ENCODE measurements at places on chromosomes 16 and 17.

DNA sequence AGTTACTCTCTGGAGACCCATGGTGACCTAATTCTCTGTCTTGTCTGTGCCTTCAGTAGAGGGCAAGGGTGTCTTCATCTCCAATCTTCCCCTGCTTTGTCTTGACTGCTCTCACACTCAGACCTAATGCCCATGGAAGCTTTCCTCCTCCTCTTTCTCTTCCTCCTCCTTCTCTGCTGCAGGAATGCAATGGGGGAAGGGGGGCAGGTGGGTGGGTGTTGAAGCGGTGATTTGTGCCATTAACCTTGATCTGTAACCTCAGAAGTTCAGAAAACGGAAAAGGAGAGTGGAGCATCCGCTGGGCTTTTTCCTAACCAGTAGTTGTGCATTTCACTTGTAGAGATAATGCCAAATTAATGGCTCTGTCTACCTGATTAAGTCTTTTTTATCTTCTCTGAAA, 172.3 kb upstream of the CDH11 start:
- no peak for DNase-seq

DNA sequence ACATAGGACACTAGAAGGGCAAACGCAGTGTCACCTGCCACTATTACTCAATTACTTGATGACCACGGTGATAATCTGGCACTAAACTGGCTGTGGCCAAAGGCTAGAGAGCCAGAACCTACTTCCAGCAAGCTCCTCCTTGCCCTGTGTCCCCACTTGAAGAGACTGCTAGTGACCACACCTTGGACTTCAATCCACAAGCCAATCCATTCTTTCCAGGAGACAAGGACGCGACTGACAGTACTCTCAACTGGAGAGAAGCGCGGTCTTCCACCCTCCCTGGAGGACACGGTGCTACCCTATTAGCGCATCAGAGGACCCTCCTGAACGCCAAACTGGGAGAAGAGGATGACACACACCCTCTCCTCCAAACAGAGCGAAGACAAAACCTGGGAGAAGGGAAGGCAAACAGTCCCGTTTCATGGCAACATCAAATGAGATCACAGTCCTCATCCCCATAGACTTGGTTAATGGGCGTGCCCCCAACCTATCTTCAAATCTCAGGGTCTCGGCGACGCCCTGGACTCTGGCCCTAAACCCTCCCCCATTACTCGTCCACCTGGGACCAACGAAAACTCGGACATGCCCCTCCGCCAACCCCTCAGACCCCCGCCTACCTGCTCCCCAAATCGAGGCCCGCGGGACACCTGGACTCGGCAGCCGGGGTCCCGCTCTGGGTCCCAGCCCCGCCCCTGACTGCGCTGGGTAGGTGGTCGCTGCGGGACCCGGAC, 508 bp downstream of the FLCN start:
- no peak for DNase-seq

DNA sequence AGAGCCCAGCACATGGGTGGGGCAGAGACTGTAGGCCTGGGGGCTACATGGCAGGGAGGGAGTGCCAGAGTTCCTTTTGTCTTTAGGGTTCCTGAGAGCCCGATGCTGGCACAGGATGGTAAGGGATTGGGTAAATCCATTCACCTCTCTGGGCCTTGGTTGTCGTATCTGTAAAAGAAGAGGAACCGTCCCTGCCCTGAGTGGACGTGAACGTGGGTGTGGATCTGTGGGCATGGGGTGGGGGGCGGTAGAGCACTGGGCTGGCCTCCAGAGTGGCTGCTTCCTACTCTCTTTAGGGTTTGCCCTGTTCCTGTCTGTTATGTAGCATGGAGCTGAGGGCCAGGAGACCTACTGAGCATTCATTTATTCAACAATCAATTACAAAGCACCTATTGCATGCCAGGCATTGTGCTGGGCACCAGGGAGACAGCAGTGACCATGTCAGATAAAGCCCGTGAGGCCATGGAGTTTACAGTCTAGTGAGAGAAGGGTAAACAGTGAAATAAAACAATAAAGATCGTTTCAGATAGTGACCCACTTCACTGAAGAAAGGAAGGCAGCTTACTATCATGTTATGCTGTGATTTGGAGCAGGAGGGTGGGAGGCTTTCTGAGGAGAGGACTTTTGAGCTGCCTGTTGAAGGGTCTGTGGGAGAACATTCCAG, 13.1 kb upstream of the TCAP start:
- no peak for DNase-seq

- no peak for DNase-seq
Measured at GRCh38 chr17:34255841-34256240, 756 bp downstream of the CCL2 start.

DNA sequence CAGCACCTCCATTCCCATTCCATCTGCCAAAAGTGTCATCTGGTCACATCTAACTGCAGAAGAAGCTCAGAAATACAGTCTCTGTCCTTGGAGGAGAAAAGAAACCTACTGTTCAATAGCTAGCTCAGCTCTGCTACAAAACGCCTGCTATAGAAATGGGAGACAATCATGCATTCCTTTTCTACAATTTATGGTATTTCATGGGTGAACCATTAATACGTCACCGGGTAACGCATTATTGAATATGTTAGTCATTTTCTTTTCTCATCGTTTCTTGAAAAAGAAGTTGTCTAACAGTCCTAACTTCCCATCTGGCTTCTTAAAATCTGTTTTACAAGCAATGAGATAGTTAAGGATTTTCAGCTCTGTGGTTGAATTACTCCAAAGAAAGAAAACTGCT, 496.7 kb upstream of the RBFOX1 start:
- DNase-seq, result no peak

GRCh38 chr16:89829630-89830437, 1.6 kb downstream of the SPIRE2 start:
- no peak for DNase-seq

DNA sequence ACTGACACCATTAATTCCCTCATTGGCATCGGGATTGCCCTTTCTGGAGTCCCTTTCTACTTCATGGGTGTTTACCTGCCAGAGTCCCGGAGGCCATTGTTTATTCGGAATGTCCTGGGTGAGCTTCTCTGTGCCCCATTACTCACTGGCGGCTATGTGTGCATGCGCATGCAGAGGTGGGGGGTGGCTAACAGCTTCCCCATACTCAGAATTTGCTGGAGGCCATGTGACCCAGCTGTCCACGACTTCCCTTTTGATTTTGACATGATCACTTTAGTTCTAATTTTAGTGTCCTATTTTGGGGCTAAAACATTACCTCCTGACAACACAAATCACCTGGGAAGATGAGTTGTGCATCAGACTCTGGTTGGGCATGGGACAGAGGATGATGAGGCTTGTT, 14.1 kb downstream of the SLC7A6OS start:
- DNase-seq, result peak; percentile 30

- DNase-seq, result no peak
Measured at GRCh38 chr17:81157848-81158687, 7.2 kb upstream of the PVALEF start.

DNA sequence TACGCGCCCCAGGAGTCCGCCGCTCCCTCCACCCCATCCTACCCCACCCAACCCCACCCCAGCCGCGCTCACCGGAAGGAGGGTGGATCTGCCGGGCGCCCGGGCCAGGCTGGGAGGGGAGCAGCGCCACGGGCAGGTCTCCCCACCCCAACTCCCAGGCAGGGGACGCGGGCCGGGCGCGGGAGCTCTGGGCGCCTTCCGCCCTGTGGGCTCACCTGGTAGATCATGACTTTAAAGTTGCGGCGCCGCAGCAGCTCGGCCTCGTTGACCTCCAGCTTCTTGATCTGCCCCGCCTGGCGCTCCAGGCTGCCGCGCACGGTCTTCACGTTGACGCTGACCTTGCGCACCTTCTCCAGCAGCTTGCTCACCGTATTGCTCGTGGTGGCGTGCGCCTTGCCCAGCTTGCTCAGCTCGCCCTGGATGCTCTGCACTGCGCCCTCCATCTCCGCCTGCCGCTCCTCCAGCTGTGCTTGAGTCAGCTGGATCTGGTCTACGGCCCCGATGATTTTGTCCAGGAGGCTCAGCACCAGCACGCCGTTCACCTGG, 571 bp downstream of the CAVIN1 start:
- DNase-seq, result no peak

- no peak for DNase-seq
Measured at GRCh38 chr16:84026606-84027005, 16.0 kb downstream of the SLC38A8 start.

DNA sequence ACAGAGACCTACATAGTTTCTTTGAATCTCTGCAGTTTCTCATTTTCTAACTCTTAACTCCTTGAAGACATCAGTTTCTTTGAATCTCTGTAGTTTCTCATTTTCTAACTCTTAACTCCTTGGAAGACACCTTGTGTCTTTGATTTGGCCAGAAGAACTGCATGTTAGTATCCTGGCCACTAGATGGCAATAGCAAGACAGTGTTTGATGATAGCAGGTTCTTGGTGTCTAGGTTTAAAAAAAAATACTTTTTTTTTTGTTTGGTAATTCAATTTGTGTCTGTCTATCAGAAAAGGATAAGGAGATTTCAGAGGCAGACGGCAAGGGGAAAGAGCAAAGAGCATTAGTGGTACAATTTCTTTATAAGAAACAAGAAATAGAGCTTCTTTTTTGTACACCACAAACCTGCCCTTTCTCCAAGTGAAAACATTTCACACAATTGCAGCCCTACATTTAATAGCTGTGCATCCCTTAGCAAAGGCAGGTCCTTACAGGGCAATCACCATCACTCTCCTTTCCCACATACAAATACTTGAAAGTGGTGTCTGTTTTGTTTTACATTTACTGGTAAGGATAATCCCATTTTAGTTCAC, 1324.9 kb upstream of the CDH8 start:
- DNase-seq, result peak; percentile 1

GRCh38 chr17:4953451-4953961, 2.6 kb downstream of the ENO3 start:
- DNase-seq, result no peak

DNA sequence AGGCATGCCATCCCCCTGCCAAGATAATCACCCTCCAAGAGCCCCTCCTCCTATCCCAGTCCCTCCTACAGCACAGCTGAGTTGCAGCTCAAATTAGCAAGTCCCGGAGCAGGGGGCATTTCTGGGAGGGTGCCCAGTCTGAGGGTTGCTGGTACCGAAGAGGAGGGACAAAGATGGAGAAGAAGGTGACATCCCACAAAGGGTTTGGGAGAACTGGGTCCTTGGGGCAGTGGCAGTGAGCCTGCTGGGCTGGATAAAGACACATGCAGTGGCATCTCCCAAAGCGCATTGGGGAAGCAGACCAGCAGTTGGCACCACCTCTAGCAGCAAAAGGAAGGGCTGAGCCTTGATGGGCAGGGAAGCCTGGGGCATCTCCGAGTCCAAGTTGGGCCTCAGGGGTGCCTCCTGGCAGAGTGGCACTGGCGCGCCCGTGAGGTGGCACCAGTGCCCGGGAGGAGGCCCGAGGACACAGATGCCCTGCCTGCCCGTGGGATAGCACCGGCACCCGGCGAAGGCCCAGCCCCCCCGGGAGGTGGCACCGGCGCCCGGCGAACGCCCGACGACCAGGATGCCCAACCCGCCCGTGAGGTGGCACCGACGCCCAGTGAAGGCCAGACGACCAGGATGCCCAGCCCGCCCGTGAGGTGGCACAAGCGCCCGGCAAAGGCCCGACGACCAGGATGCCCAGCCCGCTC, 622 bp downstream of the TOM1L2 start:
- DNase-seq, result no peak

DNA sequence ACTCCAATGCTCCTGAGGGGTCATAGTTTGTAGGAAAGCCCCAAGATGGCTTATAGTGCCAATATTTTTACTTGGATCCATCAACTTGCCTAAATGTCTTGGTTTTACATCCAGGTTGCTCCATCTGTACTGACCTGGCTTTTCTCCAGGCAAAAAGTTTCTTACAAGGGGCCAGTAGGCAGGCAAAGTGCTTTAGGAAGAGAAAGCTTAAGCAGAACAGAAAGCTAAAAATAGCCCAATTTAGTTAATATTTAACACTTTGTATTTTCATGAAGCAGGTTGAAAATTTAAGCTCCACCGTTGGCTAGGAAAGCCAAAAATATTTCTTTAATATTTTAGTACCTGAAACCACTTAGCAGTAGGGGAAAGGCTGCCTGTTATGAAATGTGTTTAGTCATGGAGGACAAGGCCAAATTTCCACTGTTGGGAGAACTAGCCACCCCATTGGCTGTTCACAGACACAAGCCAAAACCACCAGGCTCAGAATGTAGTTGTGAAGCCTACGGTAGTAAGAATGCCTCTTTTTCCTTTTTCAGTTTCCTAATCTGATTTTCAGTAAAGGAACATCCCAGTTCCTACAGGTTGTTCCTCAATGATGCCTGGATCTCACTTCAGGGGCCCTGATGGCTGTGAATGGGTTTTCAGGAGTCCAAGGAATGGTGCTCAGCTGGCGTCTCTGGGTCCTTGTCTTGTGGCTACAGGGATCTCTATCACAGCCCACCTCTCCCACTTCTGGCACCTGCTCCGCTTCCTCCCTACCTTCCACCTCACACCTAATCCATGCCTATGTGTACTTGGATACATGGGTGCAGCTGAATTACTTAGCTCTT, 324.8 kb downstream of the PMP22 start:
- DNase-seq, result no peak

DNA sequence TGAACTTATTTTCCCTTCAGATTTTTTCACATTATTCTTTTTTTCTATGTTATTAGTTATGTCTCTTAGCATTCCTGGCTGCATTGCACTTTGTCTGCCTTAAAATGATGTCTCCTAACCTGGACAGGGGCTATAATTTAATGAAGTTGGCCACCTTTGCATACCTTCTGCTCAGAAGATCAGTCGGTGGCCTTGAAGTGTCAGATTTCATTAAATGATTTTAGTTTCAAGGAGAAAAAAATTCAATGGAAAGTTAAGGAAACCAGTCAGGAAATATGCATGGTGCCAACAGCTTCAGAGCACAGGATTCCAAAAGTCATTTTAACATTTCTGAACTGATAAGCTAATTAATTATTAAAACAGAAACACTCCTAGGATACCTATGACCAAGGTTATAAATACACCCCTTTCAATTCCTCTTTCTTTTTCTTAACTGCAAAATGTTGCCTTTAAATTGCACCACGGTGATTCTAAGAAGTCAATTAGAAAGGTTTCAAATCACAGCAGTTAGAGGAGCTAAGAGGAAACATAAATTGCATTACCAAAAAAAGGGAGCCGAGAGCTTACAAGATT, 533.4 kb downstream of the KCNJ2 start:
- no peak for DNase-seq

Data from MV-4-11 (cell line).